SJSA1 (cell line): ENCODE measurements at places on chromosomes 12 and 14. TPM values are rescaled to one million over a fixed set of nuclear protein-coding genes. Genes with fewer than 3 reads are reported as not detected.

The C12orf56 gene
- total RNA-seq: not detected in 2 replicates

The HOXC4 gene
- 1.4 and 2.2 TPM in 2 replicates for total RNA-seq

DNA sequence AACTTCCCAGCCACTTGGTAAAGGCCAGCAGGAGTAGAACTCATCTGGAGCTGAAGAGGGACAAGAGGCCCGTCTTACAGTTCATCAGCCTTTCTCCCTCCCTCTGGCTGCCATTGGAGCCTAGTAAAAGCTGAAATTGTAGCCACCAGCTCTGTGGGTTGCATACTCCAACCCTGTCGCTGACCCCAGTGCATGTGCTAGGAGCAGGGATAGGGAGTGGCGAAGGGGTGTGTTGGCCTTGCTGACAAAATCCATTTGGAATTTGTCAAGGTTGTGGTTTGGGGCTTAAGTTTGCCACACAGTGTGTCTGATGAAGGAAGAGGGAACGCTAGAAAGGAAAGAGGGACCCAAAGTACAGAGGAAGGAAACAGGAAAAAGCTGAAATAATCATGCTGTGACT lies 4.0 kb upstream of the ARF3 start:
- DNase-seq: no peak

- no peak for DNase-seq
Measured at GRCh38 chr14:91098591-91098990, 15.3 kb upstream of the DGLUCY start.
